ENCODE measurements at places on chromosomes 16 and 17.

DNA sequence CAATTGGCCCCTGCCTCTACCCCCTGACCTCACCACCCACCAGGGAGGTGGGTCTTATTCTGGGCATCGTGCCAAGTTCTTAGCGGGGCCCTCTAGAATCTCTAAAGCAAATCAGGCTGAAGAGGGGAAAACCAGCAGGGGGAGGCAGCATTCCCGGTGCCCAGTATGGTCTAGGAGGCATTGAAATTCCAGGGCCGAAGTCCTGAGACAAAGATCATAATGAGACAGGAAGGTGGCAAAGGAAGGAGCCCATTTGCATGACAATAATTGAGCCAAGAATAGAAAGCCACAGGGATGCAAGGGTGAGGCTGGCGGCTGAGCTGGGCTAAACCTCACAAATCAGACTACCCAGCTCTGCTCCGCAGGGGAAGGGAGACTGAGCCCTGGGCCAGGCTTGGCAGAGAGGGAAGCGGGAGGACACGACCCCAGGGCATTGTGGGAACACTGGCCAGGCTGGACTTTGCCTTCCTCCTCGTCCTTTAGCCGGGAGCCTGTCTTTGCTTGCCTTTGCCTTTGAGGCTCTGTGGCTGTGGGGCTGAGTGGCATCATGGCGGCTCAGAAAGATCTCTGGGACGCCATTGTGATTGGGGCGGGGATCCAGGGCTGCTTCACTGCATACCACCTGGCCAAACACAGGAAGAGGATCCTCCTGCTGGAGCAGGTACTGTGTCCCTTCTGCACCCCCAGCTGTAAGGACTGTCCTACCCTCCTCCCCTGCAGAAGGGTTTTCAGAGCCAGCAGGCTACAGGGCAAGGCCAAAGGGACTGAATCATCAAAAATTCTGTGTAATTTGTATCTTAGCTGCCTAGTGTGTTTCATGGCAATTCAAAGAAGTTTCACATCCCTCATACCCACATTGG, at the start of gene PIPOX:
TSS of gene PIPOX (plus strand) at position 463 of the 860 bp plus-strand sequence. CDS start at position 548, 85 bp downstream.
- no peak for DNase-seq

DNA sequence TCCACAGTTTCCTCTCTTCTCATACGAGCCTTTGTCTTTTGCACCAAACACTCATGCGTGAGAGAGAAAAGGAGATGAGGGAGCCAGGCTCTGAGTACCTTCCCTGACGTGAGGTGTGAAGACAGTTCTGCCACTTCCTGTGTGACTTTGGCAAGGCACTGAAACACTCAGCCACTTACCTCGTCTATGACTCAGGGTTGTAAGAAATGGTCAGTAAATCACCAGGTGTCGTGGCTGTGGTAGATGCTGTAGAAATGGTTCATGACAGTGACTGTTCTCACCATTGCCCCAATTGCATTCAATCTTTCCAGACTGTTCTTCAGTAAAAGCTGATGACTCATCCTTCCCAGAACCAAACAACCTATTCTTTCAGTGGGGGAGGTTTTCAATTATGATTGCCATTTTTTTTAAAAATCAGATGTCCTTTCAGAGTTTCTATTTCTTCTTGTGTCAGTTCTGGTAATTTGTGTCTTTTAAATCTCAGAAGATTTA, 49.2 kb upstream of the CBFA2T3 start:
- no peak for DNase-seq

DNA sequence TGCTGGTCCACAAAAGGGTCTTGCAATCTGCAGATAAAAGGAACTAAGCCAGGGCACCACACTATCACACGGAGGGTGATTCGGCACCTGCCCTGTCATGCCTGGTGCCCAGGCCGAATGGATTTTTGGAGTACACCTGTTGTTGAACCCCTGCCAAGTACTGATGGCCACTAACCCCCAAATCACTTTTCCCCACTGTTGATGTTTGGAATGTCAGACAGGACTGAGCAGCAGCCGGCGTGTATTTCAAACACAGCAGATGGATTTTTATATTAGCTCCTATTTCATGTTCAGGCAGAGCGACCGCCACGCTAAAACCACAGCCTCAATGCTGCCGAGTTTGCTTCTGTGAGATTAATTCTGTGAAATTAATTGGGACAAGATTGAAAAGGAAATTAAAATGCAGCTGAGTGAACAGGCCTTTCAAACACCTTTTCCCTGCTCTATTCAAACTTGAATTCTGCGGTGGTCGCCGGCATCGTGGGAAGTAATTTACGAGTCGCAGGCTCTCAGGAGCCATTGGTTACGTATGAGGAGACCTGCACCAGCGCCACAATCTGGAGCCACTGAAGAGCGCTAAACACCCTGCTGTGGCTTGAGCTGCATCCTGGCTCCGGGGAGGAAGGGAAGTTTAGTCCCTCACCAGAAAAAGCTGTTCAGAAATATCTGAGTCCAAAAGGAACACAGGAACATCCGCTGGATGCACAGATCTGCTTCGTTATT, 48.5 kb downstream of the SNX11 start:
- no peak for DNase-seq

GRCh38 chr17:75105126-75106080, 4.4 kb upstream of the ARMC7 start:
- no peak for DNase-seq

DNA sequence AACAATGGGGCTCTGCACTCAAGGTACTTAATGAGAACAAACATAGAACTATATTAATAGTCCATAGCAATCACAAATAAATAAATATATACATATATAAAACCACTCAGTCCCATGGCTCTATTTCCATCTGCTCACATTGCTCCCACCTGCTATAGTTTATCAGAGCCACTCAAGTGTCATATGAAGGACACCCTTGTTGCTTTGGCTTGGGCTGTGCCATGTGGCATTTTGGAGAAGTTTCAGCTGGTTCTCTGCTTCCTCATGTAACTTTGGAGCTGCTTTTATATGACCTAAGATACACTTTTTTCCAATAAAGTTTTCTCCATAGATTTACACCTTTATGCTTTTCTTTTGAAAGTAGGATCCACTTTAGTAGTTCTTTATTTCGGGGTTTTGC, 126.4 kb downstream of the KCNJ2 start:
- DNase-seq = no peak

DNA sequence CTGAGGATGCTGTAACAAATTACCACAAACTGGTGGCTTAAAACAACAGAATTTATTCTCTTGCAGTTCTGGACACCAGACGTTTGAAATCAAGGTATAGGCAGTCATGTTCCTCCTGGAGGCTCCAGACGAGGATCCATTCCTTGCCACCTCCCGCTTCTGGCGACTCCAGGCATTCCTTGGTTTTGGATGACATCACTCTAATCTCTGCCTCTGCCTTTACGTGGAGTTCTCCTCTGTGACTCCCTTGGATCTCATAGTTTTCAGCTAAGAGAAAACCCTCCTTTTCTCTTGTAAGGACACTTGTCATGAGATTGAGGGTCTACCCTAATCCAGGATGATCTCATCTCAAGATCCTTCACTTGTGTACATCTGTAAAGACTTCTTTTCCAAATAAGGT, 31.4 kb upstream of the HS3ST3B1 start:
- no peak for DNase-seq

GRCh38 chr16:56716761-56717160, 13.2 kb upstream of the NUP93 start:
- no peak for DNase-seq

DNA sequence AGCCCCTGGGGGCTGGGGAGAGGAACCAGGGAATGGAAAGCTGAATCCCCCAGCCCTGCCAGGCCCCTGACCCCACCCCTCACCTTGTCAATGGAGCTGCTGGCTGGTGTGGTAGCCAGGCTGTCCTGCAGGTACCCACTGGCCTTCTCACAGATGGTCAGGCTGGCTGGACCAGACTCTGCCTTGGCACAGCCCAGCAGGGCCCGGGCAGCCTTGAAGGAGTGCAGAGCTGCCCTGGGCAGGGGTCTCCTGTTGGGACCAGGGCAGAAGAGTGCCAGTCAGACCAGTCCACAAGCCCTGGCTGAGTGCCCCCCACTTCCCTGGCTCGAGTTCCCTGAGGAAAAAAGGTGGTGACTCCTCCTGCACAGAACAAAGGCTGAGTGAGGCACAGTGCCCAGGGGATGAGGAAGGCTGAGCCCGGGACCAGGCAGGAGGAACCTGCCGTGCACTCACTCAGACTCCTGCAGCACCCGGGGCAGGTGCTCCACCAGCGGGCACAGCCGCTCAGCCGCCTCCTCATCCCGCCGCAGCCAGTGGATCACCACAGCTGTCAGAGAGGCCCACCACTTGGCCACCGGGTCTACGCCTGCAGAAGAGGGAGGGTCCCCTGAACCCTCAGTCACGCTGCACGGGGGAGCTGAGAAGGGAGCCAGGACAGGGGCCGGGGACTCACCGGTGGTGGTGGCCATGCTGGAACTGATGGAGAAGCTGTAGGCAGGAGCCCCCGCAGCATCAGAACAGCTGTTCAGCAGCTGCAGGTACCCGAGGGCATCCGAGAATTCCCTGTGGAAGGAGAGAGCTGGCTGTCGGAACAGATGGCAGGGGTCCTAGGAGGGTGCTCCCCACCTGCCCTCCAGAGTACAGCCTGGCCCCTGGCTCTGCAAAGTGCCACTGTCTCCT, 22.4 kb downstream of the SREBF1 start:
- no peak for DNase-seq

GRCh38 chr17:49414271-49414621, 436 bp downstream of the PHB1 start:
- no peak for DNase-seq

DNA sequence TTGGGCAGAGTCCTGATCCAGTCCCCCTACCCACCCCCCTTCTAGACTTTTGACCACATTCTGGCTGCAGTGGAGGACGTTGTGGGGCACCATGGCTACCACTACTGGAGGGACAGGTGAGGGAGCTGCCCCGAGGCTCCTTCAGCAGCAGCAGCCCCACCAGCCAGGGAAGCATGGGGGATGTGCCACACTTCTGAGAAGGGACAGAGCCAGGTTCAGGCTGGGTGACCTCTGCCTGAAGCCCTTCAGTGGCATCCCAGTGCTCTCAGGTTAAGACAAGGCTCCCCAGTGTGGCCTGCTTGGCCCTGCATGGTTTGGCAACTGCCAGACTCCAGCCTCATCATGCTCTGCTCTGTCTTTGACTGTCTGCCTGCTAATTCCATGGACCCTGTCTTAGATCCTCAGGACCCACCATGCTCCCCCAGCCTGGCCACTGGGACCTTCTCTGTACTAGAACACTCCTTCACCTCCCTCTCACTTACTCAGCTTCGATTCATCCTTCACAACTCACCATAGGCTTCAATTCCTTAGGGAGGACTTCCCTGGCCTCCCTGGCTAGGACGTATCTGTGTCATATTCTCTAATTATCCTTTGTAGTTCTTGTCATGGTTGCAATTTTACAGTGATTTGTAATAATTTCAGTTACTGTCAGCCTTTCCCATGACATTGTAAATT, 8.8 kb downstream of the SLC9A5 start:
- DNase-seq = no peak

- DNase-seq = no peak
Measured at GRCh38 chr17:34024386-34024785, 230.7 kb upstream of the CCL2 start.

GRCh38 chr16:79794941-79795340, 194.4 kb upstream of the MAF start:
- DNase-seq = no peak

- no peak for DNase-seq
Measured at GRCh38 chr16:19110537-19111360, 3.0 kb upstream of the ITPRIPL2 start.

- DNase-seq = no peak
Measured at GRCh38 chr16:65153365-65154105, 31.7 kb upstream of the CDH11 start.

DNA sequence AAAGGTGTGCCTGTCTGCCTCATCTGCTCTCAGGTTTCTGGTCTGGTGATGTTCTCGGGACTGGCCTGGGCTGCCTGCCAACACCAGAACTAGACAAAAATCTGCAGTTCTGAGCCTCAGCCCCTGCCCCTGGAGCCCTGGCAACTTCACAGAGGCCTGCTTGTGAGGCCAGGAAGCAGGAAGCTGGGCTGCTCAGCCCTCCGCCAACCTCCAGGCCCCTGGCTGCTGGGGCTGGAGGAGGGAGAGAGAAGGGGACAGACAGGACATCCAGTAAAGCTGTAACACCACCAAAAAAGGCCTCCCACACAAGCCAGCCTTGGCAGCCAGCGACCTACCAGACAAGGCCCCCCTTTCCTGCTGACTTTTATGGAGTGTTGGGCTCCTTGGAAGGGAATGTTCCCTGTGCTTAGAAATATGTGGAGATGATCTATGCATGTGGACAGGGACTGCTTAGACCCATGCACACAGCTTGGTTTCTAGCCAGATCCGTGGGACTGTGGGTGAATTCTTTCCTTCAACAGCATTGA, 157.6 kb downstream of the XYLT1 start:
- DNase-seq = no peak

DNA sequence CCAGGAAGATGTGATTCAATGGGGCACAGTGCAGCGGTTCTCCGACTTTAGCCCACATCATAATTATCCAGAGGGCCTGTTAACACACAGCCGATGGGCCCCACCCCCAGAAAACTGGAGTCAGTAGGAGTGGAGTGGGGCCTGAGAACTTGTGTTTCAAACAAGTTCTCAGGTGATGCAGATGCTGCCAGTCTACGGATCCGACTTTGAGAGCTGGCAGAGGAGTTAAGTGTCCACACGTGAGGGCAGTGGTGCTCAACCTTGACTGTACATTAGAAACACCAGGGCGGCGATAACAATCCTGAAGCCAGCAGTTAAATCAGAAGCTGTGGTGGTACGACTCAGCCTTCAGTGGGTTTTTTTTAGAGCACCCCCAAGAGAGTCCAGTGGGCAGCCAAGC, 75.0 kb downstream of the GPRC5B start:
- no peak for DNase-seq

DNA sequence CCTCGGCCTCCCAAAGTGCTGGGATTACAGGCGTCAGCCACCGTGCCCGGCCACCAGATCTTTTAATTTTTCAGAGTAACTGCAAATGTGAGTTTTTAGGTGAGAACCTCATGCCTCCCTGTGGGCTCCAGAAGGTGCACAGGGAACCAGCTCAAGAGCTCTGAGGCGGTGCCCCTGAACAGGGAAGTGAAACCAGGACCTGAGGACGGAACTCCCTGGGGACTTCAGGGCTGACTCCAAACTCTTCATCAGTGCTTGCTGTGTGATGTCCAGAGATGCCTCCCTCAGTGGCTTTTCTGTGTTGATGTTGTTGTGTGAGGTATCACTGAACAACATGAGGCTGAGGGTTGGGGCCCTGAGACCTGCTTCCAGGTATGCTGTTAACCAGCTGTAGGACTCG, 23.8 kb downstream of the SLC12A3 start:
- DNase-seq = no peak

GRCh38 chr17:51676691-51677487, 416.5 kb downstream of the UTP18 start:
- no peak for DNase-seq

DNA sequence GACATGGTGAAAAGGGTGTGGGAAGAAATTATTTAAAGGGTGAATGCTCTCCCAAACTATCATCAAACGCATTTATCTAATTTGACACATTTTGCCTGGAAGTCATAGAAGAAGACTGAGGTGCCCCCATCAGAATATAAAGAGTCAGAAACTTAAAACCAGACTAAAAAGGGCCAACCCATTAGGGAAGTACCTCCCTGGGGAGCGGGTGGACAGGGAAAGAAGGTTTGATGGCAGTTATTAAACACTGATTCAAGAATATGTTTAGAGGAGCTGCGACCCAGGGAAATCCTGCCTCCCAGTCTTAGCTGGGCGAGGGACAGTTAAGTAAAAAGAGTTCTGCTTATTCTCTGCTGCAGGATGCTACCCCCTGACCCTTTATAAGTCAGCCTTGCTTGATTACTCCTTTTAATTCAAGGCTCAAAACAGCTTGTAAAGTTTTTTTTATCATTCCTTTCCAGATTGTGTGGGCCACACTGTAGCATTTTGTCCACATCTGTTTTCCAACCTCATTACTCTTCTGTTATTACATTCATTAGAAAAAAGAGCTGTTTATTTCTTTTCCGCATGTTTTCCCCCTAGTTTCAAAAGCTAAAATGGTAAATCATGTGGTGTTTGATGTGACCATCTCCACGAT, 138.5 kb upstream of the TBX2 start:
- DNase-seq = no peak
